ENCODE measurements at places on chromosomes 3 and 15.
A peak's percentile ranks its signal among the peaks of the same experiment; 100 is the strongest.

GRCh38 chr3:136949708-136950107 is 8.1 kb upstream of the IL20RB start:
- no peaks in the 10 kb centered on the region for H3K36me3 ChIP-seq
- no peak for DNase-seq
- no peaks in the 10 kb centered on the region for H3K4me1 ChIP-seq
- no peaks in the 10 kb centered on the region for H3K27me3 ChIP-seq

DNA sequence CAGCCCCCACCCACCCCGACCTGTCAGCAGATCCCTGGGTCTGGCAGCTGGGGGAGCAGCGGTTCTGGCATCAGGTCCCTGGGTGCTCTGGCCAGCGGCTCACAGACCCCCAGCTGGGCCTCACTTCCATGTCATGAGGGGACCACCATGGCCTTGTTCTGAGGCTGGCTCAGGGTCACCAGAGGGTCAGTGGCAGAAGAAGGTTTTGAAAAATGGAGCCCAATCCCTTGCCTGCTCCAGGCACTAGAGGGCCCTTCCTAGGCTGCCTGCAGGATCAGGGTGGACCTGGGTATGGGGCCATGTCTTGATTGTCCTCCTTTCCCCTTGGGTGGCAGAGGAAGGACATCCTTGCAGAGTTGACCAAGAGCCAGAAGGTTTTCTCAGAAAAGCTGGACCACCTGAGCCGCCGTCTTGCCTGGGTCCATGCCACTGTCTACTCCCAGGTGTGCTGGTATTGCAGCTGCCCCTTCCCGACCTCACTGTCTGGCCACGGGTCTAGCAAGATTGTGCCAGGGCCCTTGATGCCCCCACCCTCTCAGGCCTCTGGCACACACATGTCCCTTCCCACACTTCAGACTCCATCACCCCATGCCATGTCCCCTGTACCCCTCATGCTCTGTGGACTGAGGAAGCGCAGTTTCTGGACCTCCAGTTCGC is 12.9 kb downstream of the AMIGO3 start:
- no peaks in the 10 kb centered on the region for H3K36me3 ChIP-seq
- DNase-seq = no peak
- H3K27me3 ChIP-seq = no peaks in the 10 kb centered on the region
- H3K4me3 ChIP-seq = no peak overlapping the region
- H3K27ac ChIP-seq = no peak overlapping the region
- H3K4me1 ChIP-seq = no peaks in the 10 kb centered on the region

DNA sequence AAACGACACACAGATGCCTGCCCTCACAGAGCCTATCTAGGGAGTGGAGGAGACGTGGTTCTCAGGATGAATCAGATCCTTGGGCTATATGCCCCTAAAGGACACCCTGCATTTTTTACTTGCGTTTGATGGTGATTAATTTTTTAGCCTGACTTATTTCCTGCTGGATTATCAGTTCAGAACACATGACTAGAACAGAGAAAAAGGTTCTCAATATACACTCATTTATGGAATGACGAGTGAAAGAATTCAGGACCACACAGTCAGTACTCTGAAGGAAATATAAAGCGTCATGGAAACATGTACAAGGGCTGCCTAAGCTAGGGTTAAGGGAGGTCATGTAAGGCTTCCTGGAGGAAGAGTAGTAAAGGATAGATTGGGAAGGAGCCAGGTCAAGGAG is 121.8 kb downstream of the SSR3 start:
- no peak overlapping the region for H3K4me3 ChIP-seq
- H3K27ac ChIP-seq = no peak overlapping the region
- DNase-seq = no peak
- H3K27me3 ChIP-seq = no peaks in the 10 kb centered on the region

- no peaks in the 10 kb centered on the region for H3K27me3 ChIP-seq
- H3K36me3 ChIP-seq = no peaks in the 10 kb centered on the region
These were observed 38.8 kb upstream of the MLF1 start for GRCh38 chr3:158532099-158532734.

GRCh38 chr3:96959901-96960641 is 145.7 kb downstream of the EPHA6 start:
- H3K4me1 ChIP-seq = no peaks in the 10 kb centered on the region
- H3K36me3 ChIP-seq = no peaks in the 10 kb centered on the region
- no peaks in the 10 kb centered on the region for H3K27me3 ChIP-seq
- no peak for DNase-seq

- H3K27me3 ChIP-seq = no peaks in the 10 kb centered on the region
- H3K27ac ChIP-seq = no peak overlapping the region
- DNase-seq = peak; percentile 40
- peaks cover 24% of the 10 kb centered on the region for H3K4me1 ChIP-seq
- peak overlapping the region; percentile 8 for H3K4me3 ChIP-seq
These were observed 31.8 kb upstream of the RYR3 start for GRCh38 chr15:33278816-33279612.

GRCh38 chr15:35690698-35691116 is 144.7 kb upstream of the DPH6 start:
- H3K27me3 ChIP-seq = no peaks in the 10 kb centered on the region
- H3K4me1 ChIP-seq = no peaks in the 10 kb centered on the region
- H3K27ac ChIP-seq = no peak overlapping the region
- no peak overlapping the region for H3K4me3 ChIP-seq
- DNase-seq = no peak

DNA sequence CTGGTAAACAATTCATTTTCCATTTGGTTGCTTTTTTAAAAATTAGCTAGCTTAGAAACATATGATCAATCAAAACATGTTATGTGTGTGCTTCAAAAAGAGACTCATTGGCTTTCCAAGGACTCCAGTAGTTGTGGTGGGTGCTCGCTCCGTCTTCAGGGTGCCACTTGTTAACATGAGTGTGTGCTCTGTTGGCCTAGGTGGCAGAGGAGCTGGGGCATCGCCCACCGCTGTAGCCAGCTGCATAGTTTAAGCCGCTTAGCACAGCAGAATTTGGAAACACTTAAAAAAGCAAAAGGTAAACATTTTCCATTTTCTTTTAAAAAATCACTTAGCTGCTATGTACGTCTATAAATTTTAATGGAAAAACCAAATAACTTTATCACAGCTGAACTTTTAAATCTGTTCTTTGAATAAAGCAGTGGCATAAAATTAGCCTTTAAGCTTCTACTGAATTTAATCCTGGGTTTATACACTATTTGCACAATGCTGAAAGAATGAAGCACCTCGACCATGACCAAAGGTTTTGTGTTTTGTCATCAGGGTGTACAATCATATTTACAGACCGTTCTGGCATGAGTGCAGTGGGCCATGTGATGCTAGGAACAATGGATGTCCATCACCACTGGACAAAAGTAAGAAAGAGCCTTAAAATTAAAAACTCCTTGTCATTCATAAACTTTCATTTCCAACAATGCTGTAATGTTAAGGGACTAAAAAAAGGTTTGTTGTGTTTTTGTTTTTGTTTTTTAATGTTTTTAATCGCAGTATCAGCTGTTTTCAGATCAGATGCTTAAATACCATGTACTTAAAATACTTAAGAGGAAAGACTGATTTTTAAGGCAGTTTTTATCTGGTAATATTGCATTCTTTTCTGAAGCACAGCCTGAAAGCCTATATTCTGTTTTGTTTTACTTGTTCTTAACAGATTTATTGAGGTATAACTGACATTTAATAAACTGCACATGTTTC is 57.9 kb downstream of the TCAIM start:
- H3K4me1 ChIP-seq = no peaks in the 10 kb centered on the region
- no peak overlapping the region for H3K4me3 ChIP-seq
- no peaks in the 10 kb centered on the region for H3K27me3 ChIP-seq

GRCh38 chr15:86916671-86917360 is 837.1 kb downstream of the AGBL1 start:
- DNase-seq = no peak
- H3K27ac ChIP-seq = no peak overlapping the region
- H3K4me3 ChIP-seq = no peak overlapping the region
- peaks cover 28% of the 10 kb centered on the region for H3K4me1 ChIP-seq
- no peaks in the 10 kb centered on the region for H3K27me3 ChIP-seq

GRCh38 chr15:93987068-93987467 is 244.3 kb upstream of the MCTP2 start:
- H3K4me3 ChIP-seq = no peak overlapping the region
- no peaks in the 10 kb centered on the region for H3K4me1 ChIP-seq
- H3K27me3 ChIP-seq = no peaks in the 10 kb centered on the region
- no peak for DNase-seq
- H3K36me3 ChIP-seq = no peaks in the 10 kb centered on the region

- H3K4me1 ChIP-seq = peaks cover 6% of the 10 kb centered on the region
- H3K27ac ChIP-seq = no peak overlapping the region
- no peaks in the 10 kb centered on the region for H3K36me3 ChIP-seq
- H3K27me3 ChIP-seq = no peaks in the 10 kb centered on the region
These were observed 403.5 kb downstream of the DIPK2A start for GRCh38 chr3:144375088-144375487.

GRCh38 chr3:142866841-142867631 is 21.8 kb downstream of the PCOLCE2 start:
- peak; percentile 99 for DNase-seq
- peaks cover 39% of the 10 kb centered on the region for H3K4me1 ChIP-seq
- no peak overlapping the region for H3K4me3 ChIP-seq
- H3K27me3 ChIP-seq = no peaks in the 10 kb centered on the region
- no peak overlapping the region for H3K27ac ChIP-seq

Data from GM23338 (cell line).